Activated T-helper 9 cell treated with anti-CD3 and anti-CD28 coated beads, Interleukin-2, amount 50 U/mL, for 16 hours (primary cell): ENCODE measurements at places on chromosomes 2 and 18.

DNA sequence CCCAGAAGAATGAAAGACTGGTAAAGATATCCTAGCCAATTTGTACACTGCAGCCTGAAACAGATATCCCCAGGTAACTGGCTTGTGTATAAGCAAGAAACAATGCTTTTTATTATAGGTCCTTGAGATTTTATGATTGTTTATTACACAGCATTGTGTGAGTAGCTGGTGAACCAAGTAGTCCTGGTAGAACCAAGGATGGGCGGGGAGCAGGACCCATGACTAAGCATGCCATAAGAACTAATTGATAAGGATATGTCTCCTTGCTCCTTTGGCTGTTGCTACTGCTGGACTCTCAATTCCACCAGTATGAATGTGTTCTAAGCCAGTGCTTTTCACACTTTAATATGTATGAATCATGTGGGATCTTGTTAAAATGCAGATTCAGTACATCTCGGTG, 12.3 kb upstream of the ALMS1 start:
- no peak for DNase-seq

DNA sequence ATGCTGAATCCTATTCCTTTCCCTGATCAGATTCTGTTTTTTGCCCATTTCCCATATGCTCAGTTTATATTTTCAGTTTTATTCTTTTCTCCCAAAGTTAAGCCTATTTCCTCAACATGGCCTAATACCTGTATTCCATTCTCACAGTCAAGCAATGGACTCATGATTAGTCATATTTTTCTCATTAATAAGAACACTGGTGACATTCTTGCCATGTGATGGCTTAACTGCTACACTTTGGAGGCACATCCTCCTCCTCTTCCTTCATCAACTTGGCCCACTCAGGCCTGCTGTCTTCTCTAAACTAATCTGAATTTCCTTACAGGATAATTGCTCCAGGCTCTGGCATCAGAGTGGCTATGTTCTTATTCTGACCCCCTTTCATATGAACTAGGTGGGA, 679.2 kb downstream of the NYAP2 start:
- no peak for DNase-seq

GRCh38 chr18:23998820-23999219, 15.7 kb upstream of the TTC39C start:
- no peak for DNase-seq

GRCh38 chr2:150011161-150011730, 423.7 kb upstream of the MMADHC start:
- DNase-seq = no peak

GRCh38 chr2:100793982-100794381, 26.0 kb upstream of the NPAS2 start:
- DNase-seq = no peak

GRCh38 chr2:174939046-174939445, 66.1 kb downstream of the CHN1 start:
- no peak for DNase-seq

- no peak for DNase-seq
Measured at GRCh38 chr2:86185517-86186212, 9.6 kb downstream of the IMMT start.

DNA sequence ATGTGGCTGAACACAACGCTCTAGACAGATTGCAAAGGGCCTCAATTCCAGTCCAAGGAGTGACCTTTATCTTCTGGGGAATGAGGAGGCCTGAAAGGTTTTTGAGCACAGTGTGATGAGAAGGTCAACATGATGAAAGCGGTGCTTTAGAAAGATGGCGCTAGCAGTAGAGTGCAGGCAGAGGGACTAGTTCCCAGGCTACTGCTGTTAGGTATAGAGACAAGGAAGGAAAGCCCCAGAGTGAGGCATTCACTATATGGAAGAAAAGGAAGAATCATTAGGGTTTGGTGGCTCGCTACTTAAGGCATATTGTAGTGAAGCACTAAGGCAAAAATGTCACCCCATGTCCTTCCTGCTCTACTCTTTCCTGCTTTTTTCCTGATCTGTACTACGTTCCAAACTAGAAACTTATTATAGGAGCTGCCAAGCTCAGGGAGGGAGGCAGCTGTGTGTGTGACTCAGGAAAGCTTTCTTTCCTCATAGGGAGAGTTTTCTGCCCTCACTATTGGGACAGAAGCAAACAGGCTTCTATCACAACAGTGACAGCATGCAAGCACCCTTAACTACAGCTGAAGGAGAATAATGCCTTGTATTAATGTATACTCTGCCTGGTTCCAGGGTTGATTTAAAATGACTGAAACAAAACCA, 160.8 kb upstream of the CAVIN2 start:
- no peak for DNase-seq

DNA sequence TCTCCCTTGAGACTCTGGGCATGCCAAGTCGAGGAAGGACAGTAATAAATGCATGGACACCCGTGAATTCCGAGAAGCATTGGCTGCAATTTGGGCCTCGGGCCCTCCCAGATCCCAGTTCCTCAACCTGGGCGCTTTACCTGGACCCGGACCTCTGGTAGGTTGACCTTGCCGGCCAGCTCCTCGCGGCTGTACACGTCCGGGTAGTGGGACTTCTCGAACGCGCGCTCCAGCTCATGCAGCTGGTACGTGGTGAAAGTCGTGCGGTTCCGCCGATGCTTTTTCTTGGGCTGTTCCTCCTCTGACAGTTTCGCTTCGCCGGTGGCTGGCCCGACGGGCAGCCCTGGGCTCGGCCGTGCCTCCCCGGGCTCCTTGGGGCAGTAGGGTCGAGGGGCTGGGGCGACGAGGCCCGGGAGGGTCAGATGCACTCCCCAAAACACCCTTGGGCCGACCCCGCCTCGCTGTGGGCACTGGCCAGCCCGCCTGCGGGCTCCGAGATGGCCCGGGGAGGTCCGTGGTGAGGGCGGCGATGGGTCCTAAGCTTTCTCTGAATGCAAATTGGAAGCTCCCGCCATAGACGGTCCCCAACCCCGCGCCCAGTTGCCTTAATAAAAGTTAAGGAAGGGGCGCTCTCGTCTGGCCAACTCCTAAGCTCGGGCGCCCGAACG, 899 bp downstream of the RAX start:
- no peak for DNase-seq

- DNase-seq = no peak
Measured at GRCh38 chr2:60520917-60521539, 32.4 kb downstream of the BCL11A start.

- DNase-seq = no peak
Measured at GRCh38 chr18:69580107-69580506, 179.4 kb downstream of the DOK6 start.

DNA sequence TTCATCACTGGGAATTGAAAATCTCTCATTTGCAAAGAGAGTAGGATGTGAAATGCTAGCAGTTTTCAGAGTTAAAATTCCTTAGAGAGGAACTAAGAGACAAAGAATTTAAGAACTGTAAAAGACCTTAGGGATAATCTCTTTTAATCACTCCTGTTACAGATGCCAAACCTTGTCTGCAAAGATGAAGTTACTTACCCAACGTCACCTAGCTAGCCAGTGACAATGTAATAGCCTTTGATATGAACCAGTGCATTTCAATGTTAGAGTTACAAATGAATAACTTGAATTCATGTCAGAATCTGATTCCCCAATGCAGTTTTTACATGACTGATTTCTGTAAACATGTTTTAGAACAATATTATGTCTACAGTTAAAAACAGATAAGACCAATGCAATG, 190.1 kb downstream of the LRP1B start:
- no peak for DNase-seq

GRCh38 chr2:142840436-142840835, 37.0 kb upstream of the KYNU start:
- no peak for DNase-seq

DNA sequence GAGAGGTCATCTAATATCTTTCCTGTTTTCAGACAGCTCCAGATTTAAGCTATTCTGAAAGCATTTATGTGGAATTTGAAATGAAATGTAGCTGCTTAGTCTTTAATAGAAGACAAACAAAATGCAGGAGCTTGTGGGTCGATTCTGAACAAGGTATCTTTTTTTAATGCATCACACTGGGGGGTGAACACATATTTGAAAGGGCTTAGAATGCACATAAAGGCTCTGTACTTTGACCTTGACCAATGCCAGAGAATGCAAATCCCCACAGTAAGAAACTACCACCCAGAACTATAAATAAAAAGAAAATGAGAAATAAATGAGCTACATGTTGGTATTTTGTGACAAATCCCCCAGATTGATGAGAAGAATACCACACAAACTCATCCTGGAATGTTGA, 489.3 kb downstream of the PIK3C3 start:
- DNase-seq = no peak

DNA sequence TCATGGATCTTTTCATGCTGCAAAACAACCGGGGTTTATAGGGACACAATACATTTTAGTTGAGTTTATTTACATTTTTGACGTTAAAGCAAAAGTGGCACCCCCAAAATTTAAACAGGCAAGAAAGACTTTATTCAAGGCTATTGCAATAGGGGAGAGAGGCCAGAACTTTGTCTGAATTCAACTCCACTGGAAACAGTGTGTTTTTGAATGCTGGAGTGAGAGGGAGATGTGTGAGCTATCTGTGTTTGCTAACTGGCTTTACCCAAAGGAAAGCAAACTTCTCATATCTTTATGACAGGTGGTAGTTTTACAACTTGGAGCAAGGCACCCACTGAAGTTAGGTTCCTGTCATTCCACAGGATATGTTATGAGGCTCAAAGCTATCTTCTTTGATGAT, 207.4 kb downstream of the AGPS start:
- DNase-seq = no peak

DNA sequence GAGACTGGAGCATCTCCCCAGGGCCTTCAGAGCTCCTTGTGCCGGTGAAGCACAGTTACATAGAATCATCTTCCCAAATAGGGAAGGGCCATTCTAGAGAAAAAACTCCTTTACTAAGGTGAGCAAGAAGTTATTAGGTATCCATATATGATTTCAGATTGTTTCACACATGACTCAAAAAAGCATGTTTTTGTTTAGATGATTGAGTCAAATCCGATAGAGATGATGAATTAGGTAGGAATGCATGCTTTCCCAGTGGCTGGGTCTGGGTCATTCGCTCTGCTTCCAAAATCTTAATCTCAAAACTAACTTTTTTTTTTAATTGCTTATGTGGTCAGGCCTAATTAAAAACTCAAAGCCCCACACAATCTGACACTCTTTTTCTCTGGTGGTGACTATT, 3.8 kb downstream of the NT5C1B start:
- DNase-seq = no peak

GRCh38 chr2:177629357-177630024, 236.9 kb downstream of the AGPS start:
- no peak for DNase-seq

DNA sequence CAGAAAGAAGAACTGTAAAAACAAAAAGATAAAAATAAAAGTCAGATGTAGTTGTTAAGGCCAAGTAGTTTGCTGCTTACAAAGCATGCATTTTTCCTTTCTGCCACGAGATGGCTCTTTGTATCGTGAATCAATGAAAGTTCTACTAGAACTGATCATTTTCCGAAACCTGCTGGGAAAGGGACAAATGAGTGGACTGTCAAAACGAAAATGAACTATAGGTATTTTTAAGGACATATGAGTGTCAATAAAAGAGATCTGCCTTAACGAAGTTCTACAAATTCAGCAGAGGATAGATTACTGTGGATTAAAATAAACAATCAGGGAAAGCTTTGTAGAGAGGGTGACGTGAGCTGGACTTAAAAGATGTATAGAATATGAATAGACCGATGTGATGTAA, 15.0 kb upstream of the ELOA2 start:
- no peak for DNase-seq

DNA sequence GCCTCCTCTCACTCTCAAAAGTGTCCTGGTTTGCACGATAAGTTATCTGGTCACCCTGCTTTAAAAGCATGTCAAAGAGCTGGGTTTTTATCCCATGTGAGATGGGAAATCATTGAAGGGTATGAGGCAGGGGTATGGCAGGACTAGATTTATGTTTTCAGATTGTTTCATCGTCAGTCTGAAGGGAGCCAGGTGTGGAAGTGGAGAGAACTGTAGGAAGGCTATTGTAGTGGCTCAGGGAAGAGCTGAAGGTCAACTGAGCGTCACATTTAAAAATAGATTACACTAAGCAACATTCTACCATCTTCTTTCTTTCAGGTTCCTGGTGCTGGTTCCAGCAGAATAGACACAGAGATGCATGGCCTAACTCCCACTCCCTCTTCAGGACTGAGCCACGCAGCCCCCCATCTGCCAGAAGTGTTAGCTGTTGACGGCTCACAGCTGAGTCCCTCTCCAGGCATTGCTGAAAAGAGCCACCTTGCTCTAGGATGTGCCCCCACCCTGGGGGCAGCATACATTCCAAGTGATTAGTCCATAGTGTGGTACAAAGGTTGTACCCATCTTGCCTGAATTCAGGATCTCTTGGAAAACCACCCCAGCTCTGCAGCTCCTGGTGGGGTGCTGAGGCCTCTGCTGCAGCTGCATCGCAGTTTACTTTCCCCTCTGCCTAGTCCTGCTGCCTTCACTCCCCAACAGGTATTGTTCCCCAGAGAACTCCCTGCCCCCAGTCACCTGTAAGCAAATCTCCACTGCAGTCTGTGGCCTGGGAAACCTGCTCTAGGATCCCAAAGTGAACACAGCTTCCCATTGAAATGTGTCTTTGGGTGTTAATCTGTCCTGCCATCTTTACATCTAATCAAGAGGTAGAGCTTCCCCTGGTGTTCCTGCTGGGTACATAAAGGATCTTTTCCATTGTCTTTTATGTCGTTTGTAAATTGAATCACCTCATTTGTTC, 79.5 kb upstream of the KLF7 start:
- DNase-seq = no peak

- DNase-seq = no peak
Measured at GRCh38 chr18:42730272-42730671, 385.2 kb downstream of the RIT2 start.

GRCh38 chr18:35180455-35180854, 60.4 kb upstream of the ZNF397 start:
- no peak for DNase-seq

- DNase-seq = no peak
Measured at GRCh38 chr2:201909961-201910361, 103.6 kb downstream of the CDK15 start.

DNA sequence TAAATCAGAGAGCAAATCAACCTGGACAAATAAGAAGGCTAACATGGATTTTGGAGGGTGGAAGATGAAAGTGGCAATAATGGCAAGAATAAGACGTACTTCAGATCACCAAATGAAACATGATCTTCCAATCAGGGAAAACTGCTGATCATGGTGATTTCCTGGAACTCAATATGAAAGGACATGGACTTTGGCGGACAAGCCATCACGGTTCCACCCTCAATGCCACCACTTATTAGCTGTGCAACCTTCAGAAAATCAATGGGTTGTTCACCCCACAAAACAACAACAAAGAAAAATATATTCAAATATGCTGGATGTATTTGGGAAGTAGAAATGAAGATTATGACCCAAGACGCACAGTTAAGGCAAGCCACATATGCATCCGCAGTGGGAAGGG, 81.7 kb downstream of the PPP1R1C start:
- no peak for DNase-seq
